NCI-H1694 (cell line): ENCODE measurements at places on chromosomes 4 and X.

DNA sequence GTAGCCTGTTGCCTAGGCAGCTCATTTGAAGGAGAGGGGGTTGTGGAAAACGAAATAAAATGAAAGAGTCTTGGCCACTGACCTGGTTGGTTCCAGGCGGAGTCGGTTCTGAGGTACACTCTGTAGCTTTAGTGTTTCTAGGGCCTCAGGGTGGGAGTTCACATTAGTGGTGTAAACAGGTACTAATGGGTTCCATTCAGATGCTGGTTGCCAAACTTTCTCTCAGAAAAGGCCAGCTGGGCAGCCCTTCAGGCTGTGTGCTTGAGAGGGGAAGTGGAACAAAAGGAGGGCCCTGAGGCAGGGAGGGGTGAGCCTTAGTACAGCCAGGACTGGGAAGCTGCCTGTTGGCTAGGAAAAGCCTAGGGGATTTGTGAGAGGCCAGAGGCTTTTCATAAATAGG is 24.8 kb downstream of the NHSL2 start:
- DNase-seq: no peak

DNA sequence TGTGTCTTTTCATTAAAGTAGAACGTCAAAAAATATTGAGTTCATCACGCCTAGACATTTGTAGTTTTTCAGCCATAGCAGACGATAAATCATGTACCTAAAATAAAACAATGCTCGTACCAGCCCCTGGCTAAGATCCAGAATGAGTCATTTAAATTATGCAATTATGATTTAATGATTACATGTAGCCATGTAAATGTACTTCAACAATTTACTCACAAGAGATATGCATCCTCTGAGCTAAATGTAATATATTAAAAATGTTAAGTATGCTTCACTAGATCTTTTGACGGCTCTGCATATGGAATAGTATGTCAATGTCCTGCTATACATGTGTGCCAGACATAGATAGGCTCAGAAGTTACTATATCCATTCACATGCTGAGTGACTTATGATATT is 1077.8 kb downstream of the ARAP2 start:
- no peak for DNase-seq

DNA sequence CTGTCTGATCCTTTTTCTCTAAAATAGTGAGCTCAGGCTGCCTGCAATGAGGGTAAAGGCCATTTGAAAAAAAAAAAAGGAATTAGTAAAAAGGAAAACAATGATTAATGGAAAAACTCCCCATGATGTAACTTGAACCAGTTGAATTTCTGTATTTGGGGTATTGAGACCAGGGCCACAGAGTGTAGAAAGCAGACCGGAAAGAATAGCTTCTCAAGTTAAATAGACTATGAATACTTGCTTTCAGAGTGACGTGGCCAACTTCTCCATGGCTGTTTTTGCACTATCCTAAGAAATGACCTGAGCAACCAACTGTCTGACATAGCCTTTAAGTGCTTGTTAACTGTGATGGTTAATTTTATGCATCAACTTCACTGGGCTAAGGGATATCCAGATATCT is 222.1 kb upstream of the INTU start:
- no peak for DNase-seq

DNA sequence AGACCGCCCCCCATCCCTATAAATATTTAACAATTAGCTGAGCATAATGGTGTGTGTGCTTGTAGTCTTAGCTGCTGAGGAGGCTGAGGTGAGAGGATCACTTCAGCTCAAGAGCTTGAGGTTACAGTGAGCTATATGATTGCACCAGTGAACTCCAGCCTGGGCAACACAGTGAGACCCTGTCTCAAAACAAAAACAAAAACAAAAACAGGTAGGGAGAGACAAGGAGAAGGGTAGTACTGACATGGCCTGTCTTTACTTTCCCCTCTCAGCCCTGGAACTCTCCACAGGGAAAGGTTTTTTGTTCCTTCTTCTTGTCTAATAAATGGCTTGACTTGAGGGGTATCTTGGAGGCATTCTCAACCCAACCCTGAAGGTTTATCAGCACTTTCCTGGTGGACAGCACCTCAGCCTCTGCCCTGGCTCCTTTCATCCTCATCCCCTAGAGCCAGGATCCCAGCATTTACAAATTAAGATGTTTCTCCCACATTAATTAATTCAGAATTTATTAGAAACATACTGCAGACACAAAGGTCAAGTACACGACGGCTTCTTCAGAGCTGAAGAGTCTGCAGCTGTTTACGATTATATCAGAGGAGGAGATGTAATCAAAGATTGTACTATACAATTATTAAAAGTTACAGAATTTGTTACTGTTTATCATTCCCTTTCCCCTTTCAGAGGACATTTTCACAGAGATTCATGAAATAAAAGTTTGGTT is 131.8 kb downstream of the AFF1 start:
- DNase-seq: no peak

DNA sequence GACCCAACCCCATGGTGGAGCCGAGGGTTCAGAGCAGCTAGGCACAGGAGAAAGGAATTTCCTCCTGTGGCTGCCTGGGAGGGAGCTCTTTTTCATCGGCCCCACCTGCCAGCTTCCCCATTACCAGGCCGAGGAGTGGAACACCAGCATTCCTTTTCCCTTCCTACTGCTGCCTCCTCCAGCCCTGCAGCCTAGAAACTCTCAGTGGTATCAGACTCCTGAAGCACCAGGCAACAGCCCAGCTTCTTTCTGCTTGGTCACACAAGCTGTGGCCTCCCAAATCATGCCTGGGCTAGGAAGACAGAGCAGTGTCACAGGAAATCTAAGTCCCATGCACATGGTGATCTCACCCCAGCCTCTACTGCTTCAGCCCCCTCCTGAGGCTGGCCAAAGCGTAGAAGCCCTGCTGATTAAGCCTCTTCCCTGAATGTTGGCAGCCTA is 30.1 kb downstream of the RTL5 start:
- no peak for DNase-seq
